ENCODE measurements at places on chromosomes 6 and 20.

DNA sequence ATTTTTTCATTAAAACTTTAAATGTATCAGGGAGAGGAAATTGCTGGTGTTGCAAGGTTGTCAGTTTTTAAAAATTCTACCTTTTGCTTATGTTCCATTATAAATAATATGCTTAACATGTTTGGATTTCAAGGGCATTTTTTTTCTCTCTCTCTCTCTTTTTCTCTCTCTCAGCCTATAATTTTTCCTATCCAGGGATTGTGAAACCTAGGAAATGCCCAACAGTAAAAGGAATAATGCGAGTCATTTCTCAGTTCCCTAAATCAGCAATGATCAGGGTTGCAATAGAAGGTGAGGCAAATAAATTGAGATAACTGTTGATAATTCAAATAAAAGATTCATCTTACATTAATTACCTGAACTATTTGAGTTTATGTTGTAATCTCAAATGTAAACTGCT, 53.2 kb upstream of the IFNGR1 start:
- no peak for DNase-seq

GRCh38 chr20:17893445-17893844, 75.1 kb downstream of the SNX5 start:
- DNase-seq = no peak

DNA sequence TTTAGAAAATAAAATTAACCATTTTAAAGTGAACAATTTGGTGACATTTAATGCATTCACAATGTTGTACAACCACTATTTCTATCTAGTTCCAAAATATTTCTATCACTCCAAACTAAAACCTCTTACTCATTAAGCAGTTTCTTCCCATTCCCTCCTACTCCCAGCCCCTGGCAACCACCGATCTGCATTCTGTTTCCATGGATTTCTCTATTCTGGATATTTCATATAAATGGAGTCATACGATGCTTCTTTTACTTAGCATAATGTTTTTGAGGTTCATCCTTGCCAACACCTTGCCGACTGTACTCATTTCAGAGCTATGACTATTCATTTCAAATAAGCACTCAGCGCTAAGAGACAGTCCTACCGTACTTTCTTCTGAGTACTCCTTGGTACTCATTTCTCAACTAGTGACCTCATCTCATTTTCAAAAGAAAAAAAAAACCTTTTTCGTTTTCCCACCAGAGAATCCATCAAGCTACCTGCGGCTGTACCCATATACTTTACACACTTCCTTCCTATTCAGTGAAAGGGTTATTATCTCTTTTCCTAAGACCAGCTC, 259.2 kb downstream of the UTRN start:
- DNase-seq = no peak

DNA sequence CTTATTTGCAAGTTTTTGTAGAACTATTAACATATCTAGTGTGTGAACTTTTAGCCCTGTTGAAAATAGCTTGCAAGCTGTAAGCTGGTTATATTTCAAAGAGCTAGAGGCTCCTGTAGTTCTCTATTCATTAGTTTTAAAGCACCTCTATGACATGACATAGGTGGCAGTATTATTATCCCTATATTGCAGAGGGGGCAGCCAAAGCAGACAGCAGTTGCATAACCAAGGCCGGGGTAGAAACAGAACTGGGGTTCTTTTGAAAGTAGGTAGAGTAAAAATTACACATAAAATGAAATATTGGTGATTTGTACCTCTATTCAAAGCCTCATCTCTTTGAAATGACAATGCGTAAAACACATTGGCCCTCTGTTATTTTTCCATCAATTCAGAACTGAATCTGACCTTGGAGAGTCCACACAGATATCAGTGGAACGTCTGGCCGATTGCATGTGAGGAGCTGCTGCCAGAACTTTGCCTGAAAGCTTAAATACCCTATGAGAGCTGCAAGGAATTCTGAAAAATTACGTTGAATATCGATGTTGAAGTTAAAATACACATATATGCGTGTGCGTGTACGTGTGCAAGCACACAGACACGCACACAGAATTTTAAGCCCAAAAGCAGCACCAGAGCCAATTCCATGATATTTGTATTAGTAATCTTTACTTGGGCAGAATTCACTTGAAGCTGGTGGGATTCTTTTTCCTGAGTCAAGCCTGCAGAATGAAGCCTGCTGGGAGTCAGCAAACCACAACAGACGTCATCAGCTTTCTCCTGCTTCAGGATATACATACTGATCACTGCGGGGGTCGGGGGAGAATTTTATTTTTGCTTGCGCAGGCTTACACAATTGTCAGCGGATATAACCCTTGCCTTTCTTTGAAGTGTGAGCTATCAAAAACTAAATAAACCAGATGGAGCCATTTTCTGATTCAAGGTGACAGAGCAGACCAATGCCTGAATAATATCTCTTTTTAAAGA, 163.2 kb downstream of the PDE7B start:
- DNase-seq = no peak

- DNase-seq = no peak
Measured at GRCh38 chr6:46583081-46583480, 69.5 kb downstream of the CYP39A1 start.

Measured in mucosa of gallbladder (tissue), 1 donor.